RPMI8226 (cell line): ENCODE measurements at places on chromosomes 16 and 17.

DNA sequence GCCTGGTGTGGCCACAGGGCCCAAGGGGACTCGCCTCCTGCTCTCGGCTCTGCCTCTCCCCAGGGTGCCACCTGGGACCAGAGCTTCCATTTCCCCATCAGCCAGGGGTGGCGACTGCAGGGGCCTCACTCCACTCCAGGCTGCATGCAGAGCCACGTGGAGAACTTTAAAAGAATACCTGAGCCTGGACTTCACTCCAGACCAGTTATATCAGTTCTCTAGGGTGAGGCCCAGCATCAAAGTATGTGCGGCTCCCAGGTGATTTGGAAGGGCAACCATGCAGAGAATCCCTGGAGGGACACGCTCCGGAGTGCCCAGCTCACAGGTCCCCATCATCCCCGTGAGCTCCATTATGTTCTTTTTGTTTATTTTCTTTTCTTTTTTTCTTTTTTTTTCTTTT, 39.8 kb downstream of the KIAA0513 start:
- no peak for DNase-seq

DNA sequence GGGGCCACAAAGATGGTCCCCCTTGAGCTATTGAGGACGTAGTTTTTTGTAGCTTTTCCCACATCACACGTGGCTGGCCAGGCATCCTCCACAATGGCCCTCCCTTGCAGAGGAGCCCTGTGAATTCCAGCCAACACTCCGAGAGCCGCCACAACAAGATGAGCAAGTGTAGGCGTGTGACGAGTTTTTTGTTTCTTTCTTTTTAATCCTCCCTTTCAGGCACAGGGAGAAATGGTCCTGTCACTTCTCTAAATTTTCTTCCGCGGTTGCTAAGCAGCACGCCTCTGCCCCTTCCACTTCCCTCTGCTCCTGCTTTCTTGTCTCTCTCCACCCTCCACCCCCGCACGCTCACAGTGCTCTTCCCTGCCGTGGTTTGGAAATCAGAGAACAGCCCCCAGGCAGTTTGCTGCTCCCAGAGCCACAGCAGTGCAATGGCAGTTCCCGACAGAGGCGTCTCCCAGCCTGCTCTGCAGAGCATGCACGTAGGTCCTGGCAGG, 68.0 kb upstream of the MRTFB start:
- DNase-seq = peak; percentile 11

- no peak for DNase-seq
Observed at GRCh38 chr17:57234739-57235092, 21.6 kb upstream of the MSI2 start.

GRCh38 chr17:67834634-67835033, 9.3 kb downstream of the BPTF start:
- DNase-seq = no peak

DNA sequence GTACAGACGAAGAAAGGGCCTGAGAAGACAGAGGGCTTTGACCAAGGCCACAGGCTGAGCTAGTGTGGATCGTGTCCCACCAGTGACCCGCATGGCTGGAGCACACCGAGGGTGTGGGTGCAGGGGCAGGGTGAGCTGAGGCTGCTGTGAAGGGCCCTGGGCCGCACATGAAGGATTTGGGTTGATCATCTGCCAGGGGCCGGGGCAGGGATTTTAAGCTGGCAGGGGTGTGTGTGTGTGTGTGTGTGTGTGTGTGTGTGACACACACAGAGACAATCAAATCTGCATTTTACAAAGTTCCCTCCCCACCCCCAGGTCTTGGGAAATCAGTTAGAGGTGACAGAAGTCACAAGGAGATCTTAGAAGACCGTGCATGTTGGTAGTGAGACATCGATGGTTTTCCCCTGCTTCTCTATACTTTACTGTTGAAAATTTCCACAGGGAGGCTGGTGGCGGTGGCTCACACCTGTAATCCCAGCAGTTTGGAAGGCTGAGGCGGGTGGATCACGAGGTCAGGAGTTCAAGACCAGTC, 65.2 kb downstream of the SRCIN1 start:
- DNase-seq = no peak

GRCh38 chr17:39026980-39027451, 59.8 kb upstream of the FBXO47 start:
- peak; percentile 85 for DNase-seq
